ENCODE measurements at places on chromosomes 7 and 10.

- no peak for DNase-seq
These were observed 4.8 kb upstream of the TAX1BP1 start for GRCh38 chr7:27735165-27735564.

GRCh38 chr10:3765146-3765545 is 19.9 kb downstream of the KLF6 start:
- DNase-seq: no peak

DNA sequence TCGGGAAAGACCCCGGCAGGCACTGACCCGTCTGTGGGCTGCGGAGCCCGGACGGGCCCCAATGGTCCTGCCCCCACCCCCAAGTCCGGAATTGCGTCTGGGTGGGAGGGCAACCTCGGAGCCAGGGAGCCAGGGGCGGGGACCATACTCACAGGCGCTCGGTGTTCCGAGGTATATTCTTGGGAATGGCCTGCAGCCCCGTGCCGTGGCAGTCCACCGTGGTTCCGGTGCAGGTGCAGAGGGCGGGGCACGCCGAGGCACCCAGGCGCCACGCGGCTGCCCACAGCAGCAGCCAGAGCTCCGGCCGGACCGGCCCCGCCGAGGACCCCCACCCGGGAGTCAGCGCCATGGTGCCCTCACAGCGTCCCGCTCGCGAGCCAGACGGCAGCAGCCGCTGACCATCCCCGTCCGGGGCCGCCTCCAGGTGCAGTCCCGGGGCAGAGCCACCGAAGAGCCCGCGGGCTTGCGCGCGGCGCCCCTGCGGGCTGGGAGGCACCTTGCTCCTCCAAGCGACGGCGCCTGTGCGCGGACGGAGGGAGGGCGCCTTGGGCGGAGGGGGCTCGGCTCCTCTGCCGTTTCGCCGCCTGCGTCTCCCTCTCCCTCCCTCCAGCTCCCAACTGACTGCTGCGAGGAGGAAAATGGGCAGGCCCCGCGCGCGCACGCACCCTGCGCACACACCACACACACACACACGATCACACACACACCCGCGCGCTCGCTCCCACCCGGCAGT is at the start of gene SLIT1:
TSS of gene SLIT1 (minus strand) at position 634 of the 733 bp plus-strand sequence. CDS start at position 349, 285 bp downstream.
- no peak for DNase-seq

GRCh38 chr10:76324283-76324682 is 892.9 kb downstream of the LRMDA start:
- no peak for DNase-seq

DNA sequence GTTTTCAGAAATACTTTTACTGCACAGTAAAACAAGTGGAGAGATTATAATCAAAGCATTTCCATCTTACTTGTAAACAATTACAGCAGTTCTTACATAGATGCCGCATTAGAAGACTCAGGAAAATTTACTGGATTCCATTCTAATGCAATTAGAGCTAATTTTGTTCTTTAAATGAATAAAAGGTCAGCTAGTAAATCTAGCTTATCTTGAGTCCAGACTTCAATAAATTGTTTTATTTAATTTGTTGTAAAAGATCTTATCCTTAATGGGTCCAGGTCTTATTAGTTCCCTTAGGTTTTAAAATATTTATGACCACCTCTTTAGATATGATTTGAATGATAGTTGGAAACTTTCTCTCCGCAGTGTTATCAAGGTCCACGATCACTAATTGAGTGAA is 70.2 kb upstream of the GATA3 start:
- DNase-seq: no peak

DNA sequence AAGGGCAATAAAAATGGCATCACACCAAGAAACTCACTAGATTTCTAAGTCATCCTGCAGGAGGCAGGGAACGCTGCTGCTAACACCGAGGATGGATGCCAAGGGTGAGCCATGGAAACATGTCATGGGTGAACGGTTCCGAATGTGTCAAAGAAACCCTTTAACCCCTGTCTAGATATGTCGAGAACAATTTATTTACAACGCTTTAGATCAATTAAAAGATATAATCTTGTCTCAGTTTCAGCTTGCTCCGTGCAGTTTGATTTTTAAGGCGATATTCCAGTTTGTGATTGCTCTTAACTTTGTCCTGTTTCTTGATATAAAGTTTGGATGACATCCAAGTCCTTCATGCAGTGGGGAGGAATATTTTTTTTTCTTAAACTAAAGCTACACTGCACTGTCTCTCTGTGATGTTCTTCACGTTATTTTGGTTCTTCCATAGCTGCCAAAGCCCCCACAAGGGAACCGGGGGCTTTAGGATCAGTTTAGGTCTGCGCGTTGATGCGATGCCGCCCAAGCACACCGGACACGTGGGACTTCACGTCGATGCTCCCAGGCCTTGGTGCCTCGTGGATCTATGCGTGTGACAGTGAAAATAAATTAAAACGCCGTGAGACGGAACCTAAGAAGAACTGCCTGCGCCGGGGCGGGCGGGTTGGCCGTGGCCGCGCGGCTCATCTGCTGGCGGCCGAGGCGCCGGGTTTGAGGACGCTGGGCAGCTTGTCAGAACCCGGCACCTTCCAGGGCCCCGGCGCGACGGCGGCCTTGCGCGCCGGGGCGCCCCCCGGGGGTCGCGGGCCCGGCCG is 220.3 kb downstream of the PHTF2 start:
- no peak for DNase-seq

DNA sequence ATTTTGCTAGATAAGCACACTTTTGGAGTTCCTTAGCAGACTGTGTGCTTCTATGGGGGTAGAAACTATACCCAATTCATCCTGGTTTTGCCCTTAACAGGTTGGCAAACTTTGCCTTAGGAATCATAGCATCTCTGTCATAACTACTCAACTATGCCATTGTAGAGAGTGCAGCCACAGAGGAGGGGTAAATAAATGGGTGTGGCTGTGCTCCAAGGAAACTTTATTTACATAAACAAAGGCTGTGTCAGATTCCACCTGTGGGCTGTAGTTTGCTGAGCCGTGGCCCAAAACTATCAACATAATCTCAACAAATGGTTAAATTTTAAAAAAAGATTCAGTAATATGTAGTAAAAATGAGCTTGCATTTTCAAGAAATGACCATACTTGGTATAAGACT is 51.6 kb upstream of the LAMB1 start:
- no peak for DNase-seq

DNA sequence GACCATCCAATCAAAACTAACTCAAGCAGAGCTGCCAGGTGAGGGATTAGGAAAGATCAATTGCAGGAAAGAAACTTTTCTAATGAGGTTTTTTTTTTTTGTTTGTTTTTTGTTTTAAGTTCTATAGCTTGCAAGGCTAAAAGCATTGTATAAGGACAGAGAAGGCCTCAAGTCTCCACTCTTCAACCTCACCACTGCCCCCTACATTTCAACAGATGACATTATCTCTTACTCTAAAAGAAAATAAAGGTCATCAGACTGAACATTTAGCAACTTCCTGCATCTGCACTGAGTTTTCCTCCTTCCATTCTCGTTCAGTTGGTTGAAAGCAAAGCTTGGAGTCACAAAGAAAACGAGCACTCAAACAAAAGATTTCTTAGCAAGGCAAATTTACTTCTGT is 45.2 kb upstream of the EXOC4 start:
- no peak for DNase-seq

DNA sequence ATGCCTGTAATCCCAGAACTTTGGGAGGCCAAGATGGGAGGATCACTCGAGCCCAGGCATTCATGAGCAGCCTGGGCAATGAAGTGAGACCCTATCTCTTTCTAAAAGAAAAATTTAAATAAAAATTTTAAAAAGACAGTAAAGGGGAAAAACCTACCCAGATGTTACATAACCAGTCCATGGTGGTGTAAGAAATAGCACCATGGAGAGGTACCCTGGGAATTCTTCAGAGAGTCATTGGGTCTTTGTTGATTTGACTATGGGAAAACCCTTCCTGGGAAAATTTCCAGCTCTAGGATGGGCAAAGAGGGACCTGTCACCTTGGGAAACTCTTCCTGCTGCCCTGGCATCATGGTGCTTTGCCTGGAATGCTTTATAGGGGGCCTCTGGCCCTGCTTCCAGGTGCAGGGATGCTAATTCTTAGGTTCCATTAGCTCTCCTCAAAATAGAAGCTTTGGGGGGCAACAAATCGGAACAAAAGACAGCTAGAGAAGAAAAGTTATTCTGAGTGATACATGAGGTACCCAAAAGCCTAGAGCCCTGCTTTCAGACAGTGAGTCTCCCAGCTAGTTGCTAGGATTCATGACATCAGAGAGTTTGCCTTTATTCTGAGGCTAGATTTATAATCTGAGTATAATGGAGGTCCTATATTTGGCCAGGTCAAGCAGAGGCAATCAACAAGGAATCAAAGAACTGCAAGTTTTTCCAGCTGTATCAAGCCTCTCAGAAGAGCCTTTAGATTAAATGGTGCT is 10.1 kb downstream of the CCDC136 start:
- DNase-seq: no peak

GRCh38 chr7:105644937-105645336 is 63.6 kb upstream of the EFCAB10 start:
- no peak for DNase-seq

GRCh38 chr7:133761443-133761842 is 365.7 kb upstream of the LRGUK start:
- no peak for DNase-seq

- DNase-seq: no peak
These were observed 169.9 kb downstream of the SNX10 start for GRCh38 chr7:26461518-26461917.

DNA sequence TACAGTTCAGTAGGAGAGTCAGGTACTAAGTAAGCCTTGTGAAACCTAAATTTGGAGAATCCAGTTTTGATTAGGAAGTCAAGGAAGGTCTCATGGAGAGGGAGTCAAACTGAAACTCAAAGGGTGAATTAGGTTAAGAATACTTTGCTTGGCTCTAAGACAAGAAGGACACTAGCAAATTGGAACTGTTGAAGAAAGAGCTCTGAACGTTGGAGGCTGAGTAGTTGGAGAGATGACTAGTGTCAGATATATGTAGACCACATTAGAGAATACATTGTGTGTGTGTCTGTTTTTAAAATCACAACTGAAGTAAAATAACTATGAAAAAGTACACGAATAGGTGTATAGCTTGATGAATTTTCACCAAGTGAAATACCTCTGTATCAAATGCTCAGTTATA is 6.3 kb downstream of the VPS26A start:
- DNase-seq: no peak
